Substantia nigra (tissue), 51 donors: ENCODE measurements at places on chromosomes 5 and 9.

- DNase-seq, result no peak
Measured at GRCh38 chr5:58299256-58299655, 160.6 kb downstream of the PLK2 start.

- no peak for DNase-seq
Measured at GRCh38 chr9:36891341-36891811, 142.7 kb downstream of the PAX5 start.

DNA sequence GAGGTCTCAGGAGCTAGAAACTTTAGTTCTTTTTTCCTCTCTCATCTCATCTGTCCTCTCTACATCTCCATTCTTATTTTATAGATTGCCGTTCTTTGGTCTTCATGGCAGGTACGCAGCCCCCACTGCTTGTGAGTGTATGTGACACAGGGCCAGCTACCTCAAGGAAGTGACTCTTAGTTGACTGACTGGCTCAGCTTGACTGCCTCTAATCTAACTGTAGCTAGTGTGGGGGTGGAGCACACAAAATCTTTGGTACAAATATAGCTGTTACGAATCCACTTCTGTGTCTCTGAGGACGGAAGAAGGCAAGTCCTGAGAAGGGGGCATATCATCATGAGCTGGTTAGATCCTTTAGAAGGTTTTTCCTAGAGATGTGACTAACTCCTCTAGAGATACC, 19.8 kb upstream of the SPTAN1 start:
- DNase-seq, result no peak

GRCh38 chr9:117734523-117735314, 30.5 kb downstream of the TLR4 start:
- DNase-seq, result no peak

- no peak for DNase-seq
Measured at GRCh38 chr5:169876386-169876785, 103.9 kb downstream of the INSYN2B start.

GRCh38 chr5:72451741-72452505, 55.3 kb downstream of the ZNF366 start:
- no peak for DNase-seq

GRCh38 chr5:147863454-147864158, 14.9 kb upstream of the SCGB3A2 start:
- no peak for DNase-seq
